ENCODE measurements at places on chromosomes 7 and 10. TPM values are rescaled to one million over a fixed set of nuclear protein-coding genes. Genes with fewer than 3 reads are reported as not detected.

- H3K4me3 ChIP-seq: no peak overlapping the region
- peaks cover 27% of the 10 kb centered on the region for H3K4me1 ChIP-seq
- H3K36me3 ChIP-seq: no peaks in the 10 kb centered on the region
Measured at GRCh38 chr7:17623546-17624185, 316.6 kb downstream of the SNX13 start.

GRCh38 chr10:129055986-129056385, 411.1 kb upstream of the MGMT start:
- no peak overlapping the region for H3K4me3 ChIP-seq
- no peaks in the 10 kb centered on the region for H3K27me3 ChIP-seq
- no peaks in the 10 kb centered on the region for H3K4me1 ChIP-seq
- no peak for DNase-seq
- no peaks in the 10 kb centered on the region for H3K36me3 ChIP-seq

GRCh38 chr7:66043681-66044497, 31.7 kb upstream of the ASL start:
- H3K4me3 ChIP-seq: peak overlapping the region; percentile 70
- H3K27me3 ChIP-seq: no peaks in the 10 kb centered on the region
- no peaks in the 10 kb centered on the region for H3K36me3 ChIP-seq
- no peak overlapping the region for H3K27ac ChIP-seq

GRCh38 chr7:15571301-15571878, 9.6 kb upstream of the AGMO start:
- no peak overlapping the region for H3K4me3 ChIP-seq
- DNase-seq: no peak
- no peaks in the 10 kb centered on the region for H3K36me3 ChIP-seq
- H3K4me1 ChIP-seq: peaks cover 7% of the 10 kb centered on the region
- no peak overlapping the region for H3K27ac ChIP-seq
- H3K27me3 ChIP-seq: no peaks in the 10 kb centered on the region

GRCh38 chr10:125840955-125841354, 17.6 kb downstream of the BCCIP start:
- H3K4me1 ChIP-seq: peaks cover 4% of the 10 kb centered on the region
- H3K27ac ChIP-seq: no peak overlapping the region
- no peak overlapping the region for H3K4me3 ChIP-seq
- no peaks in the 10 kb centered on the region for H3K27me3 ChIP-seq
- DNase-seq: peak; percentile 89

EFCAB10 gene
- not detected for total RNA-seq

GRCh38 chr7:74535951-74536356, 82.2 kb downstream of the GTF2IRD1 start:
- H3K4me3 ChIP-seq: no peak overlapping the region
- H3K27ac ChIP-seq: no peak overlapping the region
- no peaks in the 10 kb centered on the region for H3K27me3 ChIP-seq
- H3K36me3 ChIP-seq: peaks cover 50% of the 10 kb centered on the region

CTTNBP2 gene
- 2.9 TPM for total RNA-seq

DNA sequence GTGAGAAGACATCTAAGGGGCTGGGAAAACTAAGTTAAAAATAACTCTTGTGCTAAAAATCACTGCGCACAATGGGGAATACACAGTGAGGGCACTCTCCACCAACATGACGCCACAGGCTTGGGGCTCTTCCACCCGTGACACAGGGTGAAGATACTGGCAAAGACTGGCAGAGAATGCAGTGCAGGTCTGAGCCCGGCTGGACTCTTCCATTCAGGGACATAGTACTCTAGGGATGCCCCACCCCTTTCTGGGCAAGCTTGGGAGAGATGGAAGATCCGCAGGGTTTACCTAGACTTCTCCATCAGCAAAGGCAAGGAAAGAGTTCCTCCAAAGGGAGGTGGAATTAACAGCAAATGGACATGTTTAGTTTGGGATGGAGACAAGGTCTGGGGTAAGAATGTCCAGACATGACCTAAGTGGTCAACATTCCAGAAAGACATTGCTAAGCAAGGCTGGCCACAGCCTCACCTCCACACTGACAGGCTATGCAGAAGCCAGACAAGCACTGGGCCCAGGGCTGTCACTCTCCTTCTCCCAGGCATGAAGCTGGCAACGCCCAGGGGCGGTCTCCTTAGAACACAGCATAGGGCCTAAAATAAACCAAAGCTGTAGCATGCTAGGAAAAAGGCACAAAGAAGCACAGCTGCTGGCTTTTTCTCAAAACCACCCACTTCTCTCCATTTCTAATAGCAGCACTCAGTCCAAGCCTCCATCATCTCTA, 28.1 kb downstream of the XPNPEP1 start:
- peaks cover 12% of the 10 kb centered on the region for H3K36me3 ChIP-seq
- peaks cover 81% of the 10 kb centered on the region for H3K4me1 ChIP-seq
- peak overlapping the region; percentile 79 for H3K27ac ChIP-seq

DNA sequence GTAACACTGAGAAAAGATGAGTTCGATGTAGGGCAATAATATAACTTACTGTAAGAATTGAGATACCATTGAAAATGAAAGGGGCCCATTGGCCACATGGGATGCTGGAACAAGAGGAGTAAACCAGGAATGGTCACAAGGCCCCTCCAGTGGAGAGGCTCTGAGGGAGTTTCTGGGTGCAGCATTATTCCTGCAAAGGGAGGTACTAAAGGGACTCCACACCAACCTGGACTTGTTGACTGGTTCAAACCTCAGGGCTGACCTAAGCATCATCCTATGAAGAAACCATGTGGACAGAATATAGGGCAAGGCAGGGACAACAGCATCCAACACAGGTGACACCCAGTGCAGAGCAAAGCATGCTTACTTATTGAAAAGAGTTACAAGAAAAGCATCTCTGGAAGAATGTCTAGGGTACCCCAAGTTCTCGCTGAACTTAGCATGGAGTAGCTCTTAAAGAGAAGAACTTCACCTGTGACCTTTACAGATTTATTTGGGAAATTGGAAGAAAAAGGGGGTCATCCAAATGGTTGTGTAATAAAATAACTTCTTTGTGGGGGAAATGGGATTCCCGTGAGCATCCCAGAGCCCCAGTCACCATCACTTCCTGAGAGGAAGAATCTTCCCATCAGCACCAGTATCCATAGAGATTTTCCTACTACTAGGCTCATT, 34.7 kb downstream of the PRSS2 start:
- H3K4me3 ChIP-seq: no peak overlapping the region
- H3K27me3 ChIP-seq: peaks cover 4% of the 10 kb centered on the region
- H3K36me3 ChIP-seq: no peaks in the 10 kb centered on the region
- peaks cover 22% of the 10 kb centered on the region for H3K4me1 ChIP-seq
- no peak overlapping the region for H3K27ac ChIP-seq

All from osteoblast (primary cell).